ENCODE measurements at places on chromosomes 2 and 18. TPM values are rescaled to one million over a fixed set of nuclear protein-coding genes. Genes with fewer than 3 reads are reported as not detected.

POTEJ gene
- total RNA-seq = not detected

DNA sequence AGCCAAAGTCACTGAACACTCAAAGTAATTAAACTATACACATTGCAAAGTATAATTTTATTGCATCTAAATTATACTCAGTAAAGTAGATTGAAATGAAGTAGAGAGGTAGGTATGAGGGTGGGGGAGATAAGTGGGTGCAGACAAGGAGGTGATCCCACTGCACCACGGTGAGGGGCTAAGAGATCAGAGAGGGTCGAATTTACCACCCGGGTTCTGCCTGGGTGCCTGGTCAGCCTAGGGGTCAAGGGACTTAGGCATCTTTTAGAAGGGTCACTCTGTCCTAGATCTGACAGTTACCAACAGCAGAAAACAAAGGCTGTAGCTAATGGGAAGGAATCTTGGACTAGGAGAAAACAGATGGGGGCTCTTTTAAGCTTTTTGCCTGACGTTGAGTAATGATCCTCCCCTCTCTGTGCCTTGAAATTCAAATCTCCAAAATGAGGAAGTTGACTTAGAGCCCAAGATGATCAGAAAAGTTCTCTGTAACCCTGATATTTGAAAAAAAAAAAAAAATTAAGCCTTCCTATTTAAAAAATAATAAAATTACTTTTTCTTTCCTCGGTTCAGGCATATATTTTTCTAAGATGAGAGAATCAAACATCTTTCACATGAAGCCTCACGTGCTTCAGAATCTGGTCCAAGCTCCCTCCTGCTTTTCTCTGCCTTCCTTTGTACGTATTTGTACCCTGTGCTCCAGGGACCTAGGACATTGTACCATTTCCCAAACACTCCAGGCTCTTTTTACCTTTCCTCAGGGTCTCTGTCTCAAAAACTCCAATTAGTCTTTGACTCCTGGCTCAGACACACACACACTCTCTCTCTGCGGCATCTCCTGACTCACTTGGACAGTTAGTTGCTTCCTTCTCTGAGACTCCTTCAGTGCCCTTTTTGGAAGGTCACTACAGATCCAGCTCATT lies 353.9 kb downstream of the CYRIA start:
- H3K27me3 ChIP-seq = no peaks in the 10 kb centered on the region
- DNase-seq = no peak
- H3K27ac ChIP-seq = no peak overlapping the region
- H3K4me3 ChIP-seq = no peak overlapping the region

GRCh38 chr18:63271881-63272299 lies 47.7 kb downstream of the BCL2 start:
- no peaks in the 10 kb centered on the region for H3K36me3 ChIP-seq
- no peak overlapping the region for H3K27ac ChIP-seq
- no peak for DNase-seq
- no peaks in the 10 kb centered on the region for H3K4me1 ChIP-seq

TCF23 gene
- 0.39 TPM for total RNA-seq

- H3K4me1 ChIP-seq = no peaks in the 10 kb centered on the region
- peak; percentile 99 for DNase-seq
- H3K36me3 ChIP-seq = no peaks in the 10 kb centered on the region
Observed at GRCh38 chr18:74147779-74148542, at the start of the genes FBXO15 and TIMM21. Gene FBXO15 (minus strand): TSS chr18:74147834. CDS start chr18:74147785, 49 bp downstream. Gene TIMM21 (plus strand): TSS chr18:74148523. CDS start chr18:74148809, 286 bp downstream.

GRCh38 chr2:95158441-95158840 lies 1.2 kb downstream of the ZNF514 start:
- H3K36me3 ChIP-seq = no peaks in the 10 kb centered on the region
- H3K4me3 ChIP-seq = peak overlapping the region; percentile 58
- H3K27me3 ChIP-seq = no peaks in the 10 kb centered on the region

- H3K27me3 ChIP-seq = no peaks in the 10 kb centered on the region
- no peak overlapping the region for H3K4me3 ChIP-seq
- no peaks in the 10 kb centered on the region for H3K36me3 ChIP-seq
- H3K4me1 ChIP-seq = no peaks in the 10 kb centered on the region
- H3K27ac ChIP-seq = no peak overlapping the region
Observed at GRCh38 chr2:191049728-191050639, 36.0 kb upstream of the STAT1 start.

- H3K27ac ChIP-seq = no peak overlapping the region
- no peaks in the 10 kb centered on the region for H3K4me1 ChIP-seq
- no peaks in the 10 kb centered on the region for H3K36me3 ChIP-seq
- no peak overlapping the region for H3K4me3 ChIP-seq
Observed at GRCh38 chr2:85853499-85854165, 35.2 kb downstream of the ST3GAL5 start.

DNA sequence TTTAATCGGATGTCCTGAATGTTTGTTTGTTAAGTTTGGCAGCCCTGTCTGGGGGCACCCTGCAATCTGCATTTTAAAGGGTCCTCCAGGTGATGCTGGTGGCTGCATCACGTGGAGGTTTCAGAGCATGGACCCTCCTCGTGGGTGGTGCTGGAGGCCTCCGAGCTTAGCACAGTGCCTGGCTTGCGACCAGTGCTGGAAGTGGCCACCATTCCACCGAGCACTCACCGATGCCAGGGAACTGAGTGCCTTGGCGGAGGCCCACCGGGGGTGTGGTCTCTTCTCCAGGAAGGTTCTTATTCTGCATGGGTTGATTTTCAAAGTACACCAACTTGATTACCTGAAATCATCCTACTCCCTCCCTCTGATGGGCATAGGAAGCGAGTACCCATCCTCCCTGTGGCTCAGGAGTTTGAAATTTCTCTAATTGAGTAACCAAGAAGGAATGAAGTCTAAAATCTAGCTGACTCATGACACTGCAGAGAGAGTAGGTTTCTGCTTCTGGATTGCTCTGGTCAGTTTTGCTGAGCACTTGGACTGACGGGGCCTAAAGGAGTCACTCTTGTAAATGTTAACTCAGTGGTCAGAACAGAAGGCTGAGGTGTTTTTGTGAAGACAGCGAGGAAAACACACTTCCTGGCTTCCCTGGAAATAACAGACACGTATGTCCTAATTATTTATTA lies 58.1 kb upstream of the SLC66A3 start:
- H3K27me3 ChIP-seq = no peaks in the 10 kb centered on the region
- no peak overlapping the region for H3K27ac ChIP-seq
- DNase-seq = no peak
- no peak overlapping the region for H3K4me3 ChIP-seq
- H3K4me1 ChIP-seq = no peaks in the 10 kb centered on the region

DNA sequence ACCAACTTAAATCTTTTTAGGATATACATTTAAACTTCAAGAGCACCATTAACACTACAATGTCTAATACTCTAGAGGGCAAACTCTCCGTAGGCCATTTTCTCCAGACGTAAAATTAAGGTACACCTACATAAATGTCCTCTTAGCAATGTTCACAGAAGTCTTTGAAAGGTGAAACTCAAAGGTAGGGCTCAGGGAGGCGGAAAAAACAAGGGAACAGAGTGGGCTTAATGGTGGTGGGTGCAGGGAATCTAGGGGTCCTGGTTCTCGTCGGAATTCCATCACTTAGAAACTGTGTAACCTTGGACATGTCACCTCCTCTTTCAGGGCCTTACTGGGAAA lies 668 bp downstream of the NFU1 start:
- H3K36me3 ChIP-seq = no peaks in the 10 kb centered on the region
- H3K4me3 ChIP-seq = peak overlapping the region; percentile 30
- peaks cover 5% of the 10 kb centered on the region for H3K4me1 ChIP-seq
- H3K27me3 ChIP-seq = no peaks in the 10 kb centered on the region
- no peak for DNase-seq
- peak overlapping the region; percentile 68 for H3K27ac ChIP-seq

- no peaks in the 10 kb centered on the region for H3K36me3 ChIP-seq
- no peaks in the 10 kb centered on the region for H3K27me3 ChIP-seq
- H3K27ac ChIP-seq = no peak overlapping the region
- DNase-seq = no peak
- H3K4me3 ChIP-seq = no peak overlapping the region
- no peaks in the 10 kb centered on the region for H3K4me1 ChIP-seq
Observed at GRCh38 chr2:42995752-42996422, 203.5 kb upstream of the HAAO start.

DUSP19 gene
- total RNA-seq = 8.1 TPM
